ENCODE measurements at places on chromosomes 4 and X.

- peak; percentile 3 for DNase-seq
Measured at GRCh38 chrX:119880552-119881437, 9.2 kb downstream of the NDUFA1 start.

DNA sequence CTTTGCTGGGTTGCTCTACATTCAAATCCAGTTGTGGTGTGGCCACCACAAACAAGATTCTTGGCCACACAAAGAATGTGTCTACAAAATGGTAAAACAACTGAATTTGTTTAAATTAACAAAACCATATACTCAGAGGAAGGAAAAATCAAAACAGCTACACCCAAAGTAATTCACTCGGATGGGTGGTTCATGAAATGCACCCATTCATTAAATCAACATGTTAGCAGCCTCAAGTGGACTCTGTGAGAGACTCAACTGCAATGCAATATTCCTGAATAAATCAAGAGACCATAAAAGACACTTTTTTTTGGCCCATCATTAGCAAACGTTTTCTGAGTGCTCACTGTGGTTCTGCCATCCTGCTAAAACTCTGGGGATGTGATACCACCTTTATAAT, 11.2 kb upstream of the AMELX start:
- DNase-seq, result no peak

- no peak for DNase-seq
Measured at GRCh38 chr4:174107746-174108354, 175.6 kb downstream of the FBXO8 start.

- DNase-seq, result no peak
Measured at GRCh38 chrX:153953342-153953830, 8.9 kb upstream of the RENBP start.

- DNase-seq, result no peak
Measured at GRCh38 chrX:53718073-53718472, 31.6 kb upstream of the HUWE1 start.

- DNase-seq, result no peak
Measured at GRCh38 chr4:128379860-128380259, 92.2 kb upstream of the PGRMC2 start.

DNA sequence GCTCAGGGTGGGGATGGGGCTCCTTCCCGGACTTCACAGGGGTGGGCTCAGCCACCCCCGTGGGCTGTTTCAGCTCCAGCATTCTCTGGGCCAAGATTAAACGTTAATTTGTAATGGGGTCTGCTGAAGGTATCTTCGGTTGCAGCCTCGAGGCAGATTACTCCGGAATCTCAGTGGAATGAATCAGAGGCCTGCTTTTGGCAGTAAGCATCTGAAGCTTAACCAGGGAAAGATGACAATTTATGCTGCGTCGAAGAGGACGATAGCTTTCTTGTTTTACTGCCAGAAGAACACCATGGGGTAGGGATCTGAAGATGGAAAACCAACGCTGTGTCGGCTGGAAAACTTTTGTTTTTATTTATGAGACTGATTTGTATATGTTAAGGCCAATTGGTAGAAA, 129.2 kb upstream of the MSX1 start:
- DNase-seq, result peak; percentile 11

DNA sequence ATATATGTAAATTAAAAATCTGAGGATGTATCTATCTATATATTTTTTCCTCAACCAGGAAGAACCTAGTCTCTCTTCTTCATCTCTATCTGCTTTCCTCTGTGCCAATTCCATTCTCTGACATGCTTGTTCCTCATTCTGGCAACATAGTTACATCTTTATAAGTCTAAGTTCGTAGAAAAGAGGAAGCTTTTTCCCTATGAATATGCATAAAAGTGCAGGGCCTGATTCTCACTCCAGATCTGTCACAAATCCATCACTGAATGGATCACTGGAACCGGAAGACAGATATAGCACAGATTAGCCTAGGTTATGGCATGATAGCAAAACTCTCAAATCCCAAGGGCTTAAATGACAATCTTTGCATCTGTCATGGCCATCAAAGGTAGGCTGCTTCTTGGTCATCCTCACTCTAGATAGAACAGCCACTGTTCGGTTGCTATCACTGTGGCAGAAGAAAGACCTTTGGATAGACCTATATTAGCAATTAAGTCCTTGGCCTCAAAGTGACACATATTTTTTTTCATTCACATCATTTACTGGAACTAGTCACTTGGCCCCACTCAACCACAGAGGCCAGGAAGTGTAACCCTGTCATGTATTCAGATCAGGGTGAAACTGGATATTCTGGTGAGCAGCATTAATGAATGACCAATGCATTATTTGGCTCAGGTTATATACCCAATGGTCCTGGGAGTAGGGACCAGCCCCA, 22.2 kb downstream of the DTHD1 start:
- no peak for DNase-seq

GRCh38 chr4:38359113-38359512, 304.9 kb upstream of the KLF3 start:
- DNase-seq, result no peak

GRCh38 chr4:38149997-38150671, 189.9 kb downstream of the PTTG2 start:
- DNase-seq, result no peak

DNA sequence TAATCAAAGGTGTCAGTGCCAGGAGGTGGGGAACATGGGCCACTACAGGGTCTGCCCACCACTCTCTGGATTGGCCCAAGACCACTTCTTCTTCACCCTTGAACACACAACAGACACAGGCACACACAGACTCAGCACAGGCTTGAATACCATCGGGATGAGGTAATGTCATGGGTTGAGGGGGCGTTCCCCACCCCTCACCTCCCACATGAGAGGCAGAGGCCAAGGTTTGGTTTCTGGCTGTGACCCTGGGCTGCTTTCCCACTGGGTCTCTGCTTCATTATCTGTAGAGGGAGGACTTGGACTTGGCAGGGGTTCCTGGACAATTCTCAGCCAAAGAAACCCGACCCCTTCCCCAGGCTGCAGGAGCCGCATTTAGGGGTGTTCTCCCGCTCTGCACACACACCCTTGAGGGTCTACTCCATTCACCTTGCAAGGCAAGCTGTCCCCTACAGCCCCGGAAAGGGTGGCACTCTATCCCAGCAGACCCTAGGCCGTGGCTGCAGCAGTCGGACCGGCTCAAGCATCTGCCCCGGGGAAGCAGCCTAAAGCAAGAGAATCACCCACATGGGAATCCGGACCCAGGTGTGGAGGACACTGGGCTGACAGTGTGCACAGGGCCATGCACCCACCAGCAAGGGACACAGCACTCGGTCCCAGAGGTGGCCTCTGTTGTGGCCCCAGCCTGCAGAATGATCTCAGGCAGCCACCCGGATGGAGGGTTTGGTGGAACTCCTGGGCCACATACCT, 62.4 kb downstream of the TRMT44 start:
- DNase-seq, result no peak

GRCh38 chrX:96314985-96315384, 369.7 kb upstream of the DIAPH2 start:
- no peak for DNase-seq

GRCh38 chrX:38468563-38469157, 92.7 kb upstream of the TSPAN7 start:
- DNase-seq, result no peak

GRCh38 chr4:139633195-139633594, 32.4 kb upstream of the MGST2 start:
- no peak for DNase-seq

DNA sequence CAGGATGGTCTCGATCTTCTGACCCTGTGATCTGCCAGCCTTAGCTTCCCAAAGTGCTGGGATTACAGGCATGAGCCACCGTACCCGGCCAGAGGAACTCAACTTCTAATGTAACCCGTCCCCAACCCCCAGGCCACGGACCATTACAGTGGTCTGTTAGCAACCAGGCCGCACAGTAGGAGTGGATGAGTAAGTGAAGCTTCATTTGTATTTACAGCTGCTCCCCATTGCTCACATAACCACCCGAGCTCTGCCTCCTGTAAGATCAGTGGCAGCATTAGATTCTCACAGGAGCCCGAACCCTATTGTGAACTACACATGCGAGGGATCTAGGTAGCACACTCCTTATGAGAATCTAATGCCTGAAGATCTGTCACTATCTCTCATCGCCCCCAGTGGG, 119.6 kb downstream of the SHROOM3 start:
- DNase-seq, result no peak

DNA sequence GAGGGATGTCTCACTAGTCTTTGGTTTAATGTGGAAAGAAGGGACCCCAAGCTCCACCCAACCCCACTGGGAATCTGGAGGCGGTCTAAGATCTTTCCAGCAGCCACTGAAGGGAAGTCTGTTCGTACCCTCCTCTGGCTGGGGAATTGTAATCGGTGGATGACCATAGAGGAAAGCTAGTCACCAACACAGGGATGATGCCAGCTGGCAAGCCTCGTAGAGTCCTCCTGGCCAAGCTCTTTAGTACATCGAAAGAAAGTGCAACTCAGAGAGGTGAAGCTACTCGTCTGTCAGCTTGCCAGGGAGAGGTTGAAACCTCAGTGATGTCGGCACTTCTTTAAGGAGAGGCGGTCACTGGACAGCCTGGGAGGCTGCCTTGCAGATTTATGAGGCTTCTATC, 58.7 kb downstream of the MAMLD1 start:
- no peak for DNase-seq

GRCh38 chrX:11967986-11968869, 170.0 kb upstream of the FRMPD4 start:
- DNase-seq, result no peak

DNA sequence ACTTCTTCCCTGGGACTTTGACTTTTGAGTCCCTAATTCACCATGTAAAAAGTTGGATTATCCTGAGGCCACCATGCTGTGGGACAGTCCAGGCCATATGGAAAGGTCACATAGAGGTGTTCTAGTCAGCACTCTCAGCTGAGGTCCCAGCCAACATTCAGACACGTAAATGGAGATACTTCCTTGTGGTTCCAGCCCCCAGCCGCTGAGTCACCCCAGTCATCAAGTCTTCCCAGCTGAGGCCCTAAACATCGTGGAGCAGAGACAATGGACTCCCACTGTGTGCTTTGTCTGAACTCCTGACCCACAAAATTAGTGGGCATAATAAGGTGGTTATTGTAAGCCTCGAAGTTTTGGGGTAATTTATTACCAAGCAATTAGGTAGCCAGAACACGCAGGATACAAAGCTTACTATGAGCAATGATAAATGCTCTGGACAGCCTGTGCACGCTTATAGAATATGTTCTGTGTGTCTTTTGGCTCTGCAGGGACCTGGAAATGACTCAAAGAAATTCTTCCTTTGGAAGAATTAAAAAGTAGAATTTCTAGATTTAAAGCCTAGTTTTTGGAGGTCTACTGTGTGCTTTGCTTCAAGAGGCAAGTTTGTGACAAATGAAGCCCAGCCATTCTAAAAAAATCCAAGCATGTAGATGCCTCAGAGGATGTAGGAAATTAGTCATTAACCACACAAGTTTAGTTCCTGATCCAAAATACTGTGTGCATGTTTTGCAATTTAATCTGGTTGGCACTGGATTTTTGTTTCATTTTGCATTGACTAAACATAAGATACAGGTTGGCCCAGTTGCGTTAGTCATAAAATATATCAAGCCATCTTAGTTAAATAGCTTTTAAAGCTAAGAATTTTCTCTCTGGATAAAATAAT, 33.2 kb upstream of the SLC9A7 start:
- DNase-seq, result peak; percentile 66

DNA sequence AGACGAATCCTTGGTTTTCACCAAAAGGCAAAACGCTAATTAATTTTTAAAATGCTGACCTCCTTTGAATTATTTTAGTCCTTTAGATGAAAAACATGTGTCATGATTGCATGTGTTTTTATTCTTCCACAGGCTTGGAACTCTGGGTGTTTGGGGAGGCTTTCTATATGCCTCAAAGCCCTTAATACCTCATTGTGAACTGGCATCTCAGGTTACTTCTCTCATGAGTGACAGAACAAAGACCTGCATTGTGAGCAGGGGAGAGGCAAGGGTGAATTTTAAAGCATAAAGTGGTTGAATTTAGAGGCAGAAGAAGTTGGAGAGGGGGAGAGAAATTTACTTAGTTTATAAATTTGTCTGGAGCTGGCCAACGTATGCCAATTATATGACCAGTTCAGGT, 119.5 kb downstream of the ARSF start:
- DNase-seq, result no peak

DNA sequence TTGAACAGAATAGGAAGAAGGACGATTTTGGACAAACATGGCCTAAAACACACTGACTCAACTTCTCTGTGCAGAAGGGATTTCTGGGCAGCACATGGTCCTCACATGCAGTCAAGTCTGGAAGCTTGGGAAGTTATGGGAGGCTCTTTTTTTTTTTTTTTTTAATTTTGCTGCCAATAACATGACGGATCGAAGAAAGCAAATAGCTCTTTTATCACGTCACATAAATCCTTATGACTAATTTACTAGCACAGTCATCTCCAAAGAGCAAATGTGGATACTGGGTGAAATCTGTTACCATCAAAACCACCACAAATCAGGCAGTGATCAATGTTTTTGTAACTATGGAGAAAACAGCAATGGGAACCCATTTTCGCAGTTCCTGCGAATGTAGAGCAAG, 193.3 kb upstream of the FAM9B start:
- DNase-seq, result no peak

GRCh38 chrX:17595456-17596035, 141.7 kb upstream of the SCML1 start:
- no peak for DNase-seq

GRCh38 chrX:94751611-94752010, 1077.6 kb downstream of the FAM133A start:
- DNase-seq, result no peak

GRCh38 chr4:130478406-130478805, 1382.5 kb downstream of the C4orf33 start:
- DNase-seq, result no peak

DNA sequence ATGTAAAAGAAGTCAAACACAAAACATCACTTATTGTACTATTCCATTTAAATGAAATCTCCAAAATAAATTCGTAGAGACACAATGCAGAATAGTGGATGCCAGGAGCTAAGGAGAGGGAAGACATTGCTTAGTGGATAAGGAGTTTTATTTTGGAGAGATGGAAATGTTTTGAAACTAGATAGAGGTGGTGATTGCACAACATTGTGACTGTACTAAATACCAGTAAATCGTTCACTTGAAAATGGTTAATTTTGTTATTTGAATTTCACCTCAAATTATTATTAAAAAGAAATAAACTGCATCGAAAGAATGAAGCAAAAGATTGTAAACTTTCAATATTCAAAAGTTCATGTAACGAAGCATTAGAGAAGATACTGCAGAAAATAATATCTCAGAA, 9.7 kb upstream of the ACSL4 start:
- no peak for DNase-seq

DNA sequence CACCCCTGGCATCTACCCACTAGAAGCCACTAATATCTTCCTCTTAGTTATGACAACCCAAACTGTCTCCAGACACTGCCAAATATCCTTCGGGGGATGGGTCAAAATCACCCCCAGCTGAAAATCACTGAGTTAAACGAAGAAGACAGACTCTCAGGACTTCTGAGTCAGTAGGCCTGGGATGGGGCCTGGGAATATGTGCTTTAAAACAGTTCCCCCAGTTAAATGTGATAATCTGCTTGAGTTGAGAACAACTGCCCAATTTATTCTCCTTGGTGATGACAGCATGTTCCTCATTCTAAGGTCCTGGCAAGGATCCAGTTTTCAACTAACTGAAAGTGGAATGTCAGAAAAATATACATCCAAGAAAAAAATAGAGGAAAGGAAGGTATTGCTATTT, 52.4 kb downstream of the CBLL2 start:
- DNase-seq, result no peak

- DNase-seq, result no peak
Measured at GRCh38 chr4:112147697-112148096, 2.4 kb downstream of the FAM241A start.

Data from amniotic stem cell (primary cell).